Dermis blood vessel endothelial cell (primary cell): ENCODE measurements at places on chromosomes 12 and 14. TPM values are rescaled to one million over a fixed set of nuclear protein-coding genes. Genes with fewer than 3 reads are reported as not detected.

Gene ASCL1
- not detected in 2 replicates for total RNA-seq

Gene RNASE2
- total RNA-seq, result 0.14 TPM in 1 of 2 replicates, not detected in the other

DNA sequence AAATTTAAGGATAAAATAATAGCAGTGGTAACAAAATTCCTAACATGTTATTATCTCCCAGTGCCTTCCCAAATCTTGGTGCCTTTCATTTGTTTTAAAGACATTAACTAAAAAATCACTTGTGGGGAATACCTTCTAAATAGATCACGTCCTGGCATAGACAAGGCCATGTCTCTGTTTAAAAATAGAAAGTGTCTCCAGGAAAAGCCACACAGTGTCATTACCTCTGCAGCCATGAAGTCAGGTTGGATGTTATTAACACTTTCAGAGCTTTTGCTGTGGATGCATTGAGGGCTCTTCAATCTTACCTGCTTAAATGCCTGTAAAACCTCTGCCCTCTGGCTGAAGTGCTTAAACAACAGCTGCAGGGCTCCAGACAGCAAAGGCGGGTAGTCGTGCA, 211.1 kb downstream of the ITPR2 start:
- DNase-seq, result no peak

DNA sequence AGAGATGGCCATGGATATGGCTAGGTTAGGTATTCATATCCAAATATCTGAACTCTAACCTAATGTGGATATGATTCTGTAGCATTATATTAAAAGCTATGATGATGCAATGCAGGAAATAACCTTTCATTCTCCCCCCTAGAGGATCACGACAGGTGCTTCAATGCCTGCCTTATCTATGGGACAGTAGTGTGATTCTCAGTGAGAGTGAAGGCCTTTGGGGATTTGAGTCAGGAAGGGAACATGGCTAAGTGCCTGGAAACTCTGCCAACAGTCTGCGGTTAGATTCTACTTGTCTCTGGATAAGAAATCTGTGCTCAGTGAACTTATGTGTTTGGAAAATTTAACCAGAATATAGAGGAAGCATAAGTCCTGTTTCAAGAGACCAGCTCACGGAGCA, 81.8 kb downstream of the SLC38A1 start:
- DNase-seq, result peak; percentile 39

Gene KRT2
- not detected in 2 replicates for total RNA-seq

DNA sequence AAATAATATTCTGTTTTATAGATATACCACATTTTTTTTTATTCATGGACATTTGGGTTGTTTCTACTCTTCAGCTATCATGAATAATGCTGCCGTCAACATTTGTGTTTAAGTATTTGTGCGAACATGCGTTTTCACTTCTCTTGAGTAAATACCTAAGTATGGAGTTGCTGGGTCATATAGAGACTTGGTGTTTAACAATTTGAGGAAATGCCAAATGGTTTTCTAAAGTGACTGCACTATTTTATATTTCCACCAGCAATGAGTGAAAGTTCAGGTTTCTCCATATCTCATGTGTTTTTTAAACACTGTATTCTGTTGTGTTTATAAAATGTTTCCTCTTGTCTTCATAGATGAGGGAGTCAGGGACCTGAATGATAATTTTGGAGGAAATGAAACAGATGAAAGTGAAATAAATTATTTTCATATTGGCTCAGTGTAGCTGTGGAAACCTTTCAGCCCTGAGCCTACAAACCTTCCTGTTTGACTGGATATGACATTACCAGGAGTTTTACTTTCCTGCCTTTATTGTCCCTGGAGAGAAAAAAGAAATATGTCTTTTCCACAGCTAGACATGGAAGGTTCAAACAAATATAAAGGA, 26.3 kb downstream of the DAAM1 start:
- DNase-seq, result no peak
